ENCODE measurements at places on chromosomes 2 and 18.

GRCh38 chr2:206471524-206472062 lies 28.3 kb downstream of the ADAM23 start:
- DNase-seq = no peak

- DNase-seq = no peak
Observed at GRCh38 chr18:10852385-10853303, 296.7 kb downstream of the PIEZO2 start.

DNA sequence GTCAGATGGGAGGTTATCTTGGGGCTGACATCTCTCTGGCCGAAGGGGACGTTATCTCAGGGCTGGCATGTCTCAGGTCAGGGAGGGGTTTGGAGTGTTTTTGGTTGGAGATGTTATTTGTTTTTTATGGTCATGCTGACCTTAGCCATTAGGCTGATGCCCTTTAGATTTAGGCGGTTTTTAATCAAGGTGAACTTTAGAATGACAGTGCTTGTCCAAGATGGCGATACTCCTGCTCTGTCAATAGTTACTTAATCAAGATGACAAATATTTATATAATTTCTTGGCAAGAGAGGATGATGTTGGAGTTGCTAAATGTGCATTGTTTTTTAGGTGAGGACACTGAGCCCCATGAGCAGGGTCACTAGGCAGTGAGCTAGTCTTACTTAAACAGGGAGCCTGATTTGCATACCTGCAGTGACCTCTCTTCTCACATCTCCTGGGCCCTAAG lies 34.5 kb downstream of the MERTK start:
- no peak for DNase-seq

GRCh38 chr2:234754126-234754525 lies 197.7 kb upstream of the SH3BP4 start:
- DNase-seq = no peak

DNA sequence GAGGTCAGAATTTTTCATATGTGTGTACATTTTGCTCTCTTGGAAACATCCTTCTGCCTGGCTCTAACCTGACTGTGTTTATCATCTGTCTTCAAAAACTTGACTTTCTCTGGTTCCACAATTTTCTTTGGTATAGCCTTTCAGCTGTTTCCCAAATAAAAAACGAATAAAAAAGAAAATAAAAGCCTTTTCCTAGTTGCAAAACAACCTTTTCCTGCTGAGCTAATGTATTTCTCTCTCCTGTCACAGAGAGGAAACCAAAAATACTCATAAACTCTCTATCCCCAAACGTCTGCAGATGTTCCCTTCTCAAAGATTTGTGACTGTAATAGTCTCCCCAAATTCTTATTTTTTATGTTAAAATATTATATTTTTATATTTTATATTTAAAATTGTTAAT lies 505.3 kb upstream of the SLC39A10 start:
- DNase-seq = no peak

Data from NCI-H774 (cell line).